ENCODE measurements at places on chromosomes 12 and 14.

- DNase-seq: no peak
These were observed 10.1 kb upstream of the CEBPE start for GRCh38 chr14:23128969-23129758.

- DNase-seq: no peak
These were observed 156.5 kb upstream of the MYL2 start for GRCh38 chr12:111076611-111077451.

DNA sequence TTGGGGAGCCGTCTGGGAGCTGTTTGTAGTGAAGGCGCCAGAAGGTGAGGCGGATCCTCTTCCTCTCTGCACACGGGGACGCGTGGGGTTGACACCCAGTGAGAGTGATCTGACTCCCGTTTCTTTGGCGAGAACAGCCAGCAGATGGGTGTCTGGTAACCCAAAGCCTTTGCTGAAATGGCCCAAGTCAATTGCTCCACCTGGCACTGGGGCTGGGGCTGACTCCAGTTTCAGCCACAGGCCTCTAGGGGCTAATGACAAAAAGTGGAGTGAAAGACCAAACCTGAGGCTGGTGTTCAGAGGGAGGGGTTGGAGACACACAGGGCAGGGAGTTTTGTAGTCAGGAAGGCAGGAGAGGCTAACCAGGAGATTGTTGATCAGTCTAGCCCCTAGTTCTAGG is 87.0 kb downstream of the FRMD6 start:
- DNase-seq: no peak

DNA sequence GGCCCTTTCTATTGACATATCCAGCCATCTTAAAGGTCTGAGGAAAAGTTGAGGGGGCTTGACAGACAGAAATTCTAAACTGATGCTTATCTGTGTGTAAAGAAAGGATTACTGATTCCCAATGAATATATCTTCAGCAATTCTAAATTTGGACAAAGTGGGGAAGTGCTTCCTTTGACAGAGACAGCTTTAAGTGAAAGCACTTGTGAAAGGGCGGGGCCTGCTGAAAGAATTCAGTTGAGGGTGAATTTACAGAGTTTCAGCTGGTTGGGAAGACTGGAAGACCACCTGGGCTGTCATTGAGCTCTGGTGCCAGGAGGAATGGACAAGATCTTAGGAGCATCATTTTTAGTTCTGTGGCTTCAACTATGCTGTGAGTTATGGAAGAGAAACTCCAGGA is 412.5 kb upstream of the OR4E1 start:
- DNase-seq: no peak

DNA sequence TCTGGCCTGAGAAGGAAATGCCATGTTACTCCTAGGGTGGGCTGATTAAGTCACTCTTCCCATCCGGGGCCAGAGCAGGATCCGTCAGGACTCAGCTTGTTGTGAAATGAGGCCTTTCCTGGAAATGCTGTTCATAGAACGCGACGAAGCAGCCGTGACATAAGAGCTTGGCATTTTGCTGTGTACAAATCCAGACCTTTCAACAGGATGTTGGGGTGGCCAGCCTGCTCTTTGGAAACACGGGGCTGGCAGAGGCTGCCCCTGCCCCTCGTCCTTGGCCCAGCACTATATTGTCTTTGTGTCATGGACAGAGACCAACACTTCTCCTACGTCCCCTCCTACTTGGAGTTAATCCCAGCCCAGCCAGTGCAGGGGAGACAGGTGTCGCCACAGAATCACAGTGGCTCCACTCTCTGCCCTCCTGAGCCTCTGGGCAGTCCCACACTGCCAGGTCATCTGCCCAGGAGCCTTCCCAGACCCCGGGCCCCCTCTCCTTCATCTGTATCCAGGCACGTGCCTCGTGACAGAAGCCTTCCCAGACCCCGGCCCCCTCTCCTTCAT is 18.6 kb upstream of the EIF5 start:
- no peak for DNase-seq

DNA sequence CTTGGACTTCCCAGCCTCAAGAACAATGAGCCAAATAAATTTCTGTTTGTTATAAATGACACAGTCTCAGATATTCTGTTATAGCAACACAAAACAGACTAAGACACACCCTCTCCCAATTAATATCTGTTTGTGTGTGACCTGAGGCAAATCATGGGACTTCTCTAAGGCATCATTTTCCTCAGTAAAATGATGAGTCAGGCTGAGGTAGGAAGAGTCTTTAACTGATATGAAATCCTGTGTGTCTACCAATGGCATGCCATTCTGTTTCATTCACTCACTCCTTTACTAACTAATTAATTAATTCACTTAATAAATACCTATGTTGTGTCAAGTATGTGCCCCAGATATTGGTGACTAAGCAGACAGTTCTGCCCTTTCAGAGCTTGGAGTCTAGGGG is 258.4 kb upstream of the CRY1 start:
- DNase-seq: no peak

All from stimulated activated CD4-positive, alpha-beta T cell treated with anti-CD3 and anti-CD28 coated beads, Interleukin-12 subunit alpha, Interleukin-12 subunit beta, amount 100 ng/mL, for 48 hours (primary cell).